ENCODE measurements at places on chromosomes 1 and 21. TPM values are rescaled to one million over a fixed set of nuclear protein-coding genes. Genes with fewer than 3 reads are reported as not detected.

The LYPD8 gene
- 0.91 TPM for polyA plus RNA-seq

The TRIM63 gene
- polyA plus RNA-seq: 1.2 TPM

The RAB3B gene
- polyA plus RNA-seq: 0.50 TPM

The CACHD1 gene
- 7.4 TPM for polyA plus RNA-seq

The TNFSF4 gene
- polyA plus RNA-seq: 11.2 TPM

The ESPN gene
- polyA plus RNA-seq: 270 TPM

The BNIPL gene
- 5.0 TPM for polyA plus RNA-seq

The S100A2 gene
- 1.9 TPM for polyA plus RNA-seq

The CAMTA1 gene
- 116 TPM for polyA plus RNA-seq

The LCK gene
- polyA plus RNA-seq: 4.3 TPM

The FAM78B gene
- polyA plus RNA-seq: 5.0 TPM

The CYP4X1 gene
- 7.5 TPM for polyA plus RNA-seq

The CCDC181 gene
- 17.5 TPM for polyA plus RNA-seq
